Fibroblast of skin of abdomen (primary cell): ENCODE measurements at places on chromosomes 1 and 21.

DNA sequence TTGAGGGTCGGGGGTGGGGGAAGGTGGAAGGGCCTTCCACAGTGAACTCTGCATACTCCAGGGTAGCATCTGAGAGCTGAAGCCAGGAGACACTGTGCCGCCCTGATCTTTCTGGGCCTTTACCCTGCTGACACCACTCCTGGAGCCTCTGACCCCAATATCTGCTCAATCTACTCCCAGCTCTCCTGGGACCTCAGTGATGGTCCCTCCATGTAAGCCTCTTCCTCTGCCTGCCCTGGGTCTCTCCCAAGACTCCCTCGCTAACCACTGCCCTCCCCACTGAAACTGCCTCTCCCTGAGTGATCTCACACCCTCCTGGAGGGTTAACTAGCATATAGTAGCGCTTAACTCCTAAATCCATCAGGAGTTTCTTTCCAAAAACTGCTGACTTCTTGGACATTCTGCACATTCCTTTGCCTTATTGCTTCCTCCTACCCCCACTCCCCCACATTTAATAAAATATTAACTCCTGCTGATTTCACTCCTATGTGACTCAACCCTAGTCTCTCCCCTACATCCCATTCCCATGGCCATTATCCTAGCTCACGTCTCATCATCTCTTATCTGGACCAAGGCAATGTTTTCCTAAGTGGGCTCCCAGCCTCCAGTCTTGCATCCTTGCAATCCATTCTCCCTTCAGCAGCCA, 145.6 kb downstream of the HMGB4 start:
- peak; percentile 67 for DNase-seq

GRCh38 chr1:206555473-206555935, 48.2 kb downstream of the RASSF5 start:
- no peak for DNase-seq

DNA sequence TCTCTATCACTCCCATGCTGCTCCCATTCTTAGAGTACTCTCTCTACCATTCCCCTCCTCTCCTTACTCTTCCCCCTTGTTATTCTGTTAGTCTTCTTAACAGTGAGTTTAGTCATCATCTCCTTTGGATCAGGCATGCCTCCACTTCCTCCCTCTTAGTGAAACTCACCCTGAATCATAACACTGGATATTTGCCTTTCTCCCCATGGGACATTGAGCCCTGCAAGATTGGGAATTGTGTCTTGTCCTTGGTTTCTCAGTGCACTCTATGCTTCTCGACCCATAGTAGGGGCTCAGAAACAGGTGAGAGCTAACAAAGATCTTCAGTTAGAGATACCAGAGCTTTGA, 68.3 kb upstream of the GCLM start:
- peak; percentile 56 for DNase-seq

- DNase-seq: peak; percentile 56
Measured at GRCh38 chr1:170558731-170559130, 26.8 kb downstream of the GORAB start.

GRCh38 chr1:216805233-216805632, 82.0 kb upstream of the ESRRG start:
- no peak for DNase-seq

- DNase-seq: no peak
Measured at GRCh38 chr21:31103163-31103562, 64.9 kb upstream of the KRTAP19-8 start.

- peak; percentile 40 for DNase-seq
Measured at GRCh38 chr1:78387871-78388270, 102.9 kb upstream of the PTGFR start.

DNA sequence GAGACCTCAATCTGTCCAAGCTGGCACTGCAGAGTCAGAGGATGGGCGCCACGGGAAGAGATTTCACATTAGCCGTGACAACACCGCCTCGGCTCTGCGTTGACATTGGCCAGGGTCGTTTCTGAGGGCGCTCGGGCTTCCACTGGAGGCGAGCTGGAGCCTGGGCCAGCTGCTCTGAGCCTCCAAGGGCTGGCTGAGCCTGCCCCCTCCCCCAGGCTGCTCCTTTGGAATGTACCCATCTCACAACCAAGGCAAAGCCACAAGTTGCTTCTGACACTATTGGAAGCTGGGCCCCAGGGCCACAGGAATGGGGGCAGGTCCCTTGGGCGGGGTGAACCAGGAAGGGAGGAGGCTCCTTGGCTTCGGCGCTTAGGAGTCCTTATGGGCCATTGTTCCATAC, 12.7 kb downstream of the GPR3 start:
- DNase-seq: peak; percentile 89

GRCh38 chr1:43308635-43309404, 8.0 kb downstream of the TIE1 start:
- DNase-seq: no peak

DNA sequence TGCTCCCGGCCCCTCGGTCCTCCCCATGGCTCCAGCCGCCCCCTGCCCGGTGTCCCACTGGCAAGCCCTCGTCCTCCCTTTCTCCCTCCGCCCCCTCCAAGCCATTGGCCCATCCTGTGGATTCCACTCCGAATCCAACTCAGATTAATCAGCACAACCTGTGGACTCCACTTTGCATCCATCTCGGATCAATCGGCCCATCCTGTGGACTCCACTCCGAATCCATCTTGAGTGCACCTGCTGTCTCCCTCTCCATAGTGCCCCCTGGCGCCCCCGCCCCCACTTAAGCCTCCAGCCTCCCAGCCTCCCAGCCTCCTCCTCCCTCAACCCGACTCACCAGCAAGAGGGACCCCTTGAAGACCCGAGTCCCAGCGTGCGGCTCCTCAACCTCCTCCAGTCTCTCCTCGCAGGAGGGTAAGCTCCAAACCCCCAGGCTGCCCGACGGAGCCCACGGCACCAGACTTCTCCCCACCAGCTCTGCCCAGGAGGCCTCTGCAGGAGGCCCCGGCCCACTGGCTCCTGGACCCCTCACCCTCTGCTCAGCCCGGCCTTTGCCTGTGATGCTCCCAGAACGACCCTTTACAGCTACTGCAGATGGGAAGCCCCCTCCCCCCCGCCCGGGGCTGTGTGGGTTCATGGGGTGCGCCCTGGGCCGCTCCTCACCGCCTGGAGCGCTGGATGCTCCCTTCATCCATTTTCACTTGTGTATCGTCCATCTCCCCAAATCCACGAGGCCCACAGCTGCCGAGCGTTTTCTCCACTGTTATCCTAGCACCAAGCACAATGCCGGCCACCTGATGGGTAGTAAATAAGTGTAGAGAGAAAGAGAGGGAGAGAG, 40.6 kb upstream of the TSPEAR start:
- no peak for DNase-seq

DNA sequence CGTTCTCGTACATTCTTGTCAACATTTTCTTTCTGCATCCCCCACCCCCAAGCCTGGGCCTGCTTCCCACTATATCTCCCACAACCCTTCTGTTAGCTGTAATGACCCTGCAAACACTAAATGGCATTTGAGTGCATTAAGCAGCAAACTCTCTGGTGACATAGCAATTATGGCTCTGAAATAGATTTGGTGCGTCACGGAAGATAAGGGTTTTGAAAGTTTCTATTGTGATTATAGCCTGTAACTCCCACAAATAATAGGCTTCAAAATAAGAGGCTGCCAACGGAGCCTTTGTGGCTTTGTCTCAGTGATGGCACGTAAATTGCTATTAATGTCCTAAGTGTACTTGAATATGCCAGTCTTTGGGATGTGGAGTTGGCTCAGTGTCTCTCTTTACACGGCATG, 277.6 kb downstream of the PBX1 start:
- DNase-seq: no peak

DNA sequence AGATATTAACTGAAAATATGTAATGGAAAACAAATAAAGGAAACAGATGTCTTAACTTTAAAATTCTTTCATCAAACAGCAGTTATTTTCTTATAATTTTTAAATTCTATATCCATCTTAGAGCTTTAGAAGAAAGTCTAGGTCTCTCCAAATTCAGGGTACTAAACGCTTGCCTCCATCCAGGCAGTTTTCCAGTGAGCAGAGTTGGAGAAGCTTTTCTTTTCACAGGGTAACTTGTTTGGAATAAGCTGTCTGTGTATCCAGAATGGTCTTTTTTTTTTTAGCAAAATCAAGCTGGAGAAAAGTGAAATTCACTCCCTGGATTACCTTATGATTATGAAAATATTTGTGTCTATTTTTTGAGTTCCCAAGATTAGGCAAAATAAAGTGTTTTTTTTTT, 88.6 kb downstream of the DDAH1 start:
- DNase-seq: no peak

DNA sequence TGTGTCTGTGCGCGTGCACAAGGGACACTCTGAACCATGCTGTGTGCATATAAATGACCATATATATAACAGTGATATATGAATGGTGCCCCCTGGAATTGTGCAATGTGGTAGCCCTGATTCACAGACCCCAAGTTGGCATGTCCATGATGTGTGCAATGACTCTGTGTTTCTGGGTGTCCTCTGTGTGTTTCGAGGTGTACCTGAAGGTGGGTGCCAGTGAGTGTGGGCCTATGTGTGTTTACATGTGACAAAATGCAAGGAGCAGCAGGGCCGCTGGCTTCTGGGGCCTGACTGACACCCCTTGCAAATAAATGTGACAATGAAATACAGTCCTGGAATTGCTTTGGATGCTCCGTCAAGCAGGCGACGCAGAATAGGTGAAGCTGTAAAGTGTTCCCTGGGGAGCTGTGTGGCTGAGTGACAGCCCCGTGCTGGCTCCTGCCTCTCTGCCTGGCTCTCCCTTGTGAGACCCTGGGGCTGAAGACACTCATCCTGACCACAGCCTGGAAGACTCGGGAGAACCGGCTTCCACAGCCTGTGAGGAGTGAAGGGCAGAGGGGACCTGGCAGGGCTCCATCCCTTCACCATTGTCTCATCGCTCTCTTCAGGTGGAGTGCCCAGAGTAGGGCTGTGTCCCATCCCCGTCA, 38.2 kb upstream of the CSF3R start:
- no peak for DNase-seq

DNA sequence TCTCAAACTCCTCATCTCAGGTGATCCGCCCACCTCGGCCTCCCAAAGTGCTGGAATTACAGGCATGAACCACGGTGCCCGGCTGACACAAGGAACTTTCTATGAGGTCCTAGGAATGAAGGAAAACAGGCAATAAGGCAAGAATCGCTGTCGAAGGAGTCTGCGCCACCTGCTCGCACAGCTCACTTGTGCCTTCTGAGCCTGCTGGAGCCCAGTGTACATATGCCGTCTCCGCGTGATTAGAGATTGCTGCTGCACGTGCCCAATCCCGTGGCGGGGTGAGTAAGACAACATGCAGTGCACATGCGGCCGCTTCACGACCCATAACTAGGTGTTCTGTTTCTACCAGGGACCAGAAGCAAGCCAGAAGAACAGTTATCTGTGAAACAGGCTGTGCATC, 24.3 kb downstream of the H3-3A start:
- no peak for DNase-seq

DNA sequence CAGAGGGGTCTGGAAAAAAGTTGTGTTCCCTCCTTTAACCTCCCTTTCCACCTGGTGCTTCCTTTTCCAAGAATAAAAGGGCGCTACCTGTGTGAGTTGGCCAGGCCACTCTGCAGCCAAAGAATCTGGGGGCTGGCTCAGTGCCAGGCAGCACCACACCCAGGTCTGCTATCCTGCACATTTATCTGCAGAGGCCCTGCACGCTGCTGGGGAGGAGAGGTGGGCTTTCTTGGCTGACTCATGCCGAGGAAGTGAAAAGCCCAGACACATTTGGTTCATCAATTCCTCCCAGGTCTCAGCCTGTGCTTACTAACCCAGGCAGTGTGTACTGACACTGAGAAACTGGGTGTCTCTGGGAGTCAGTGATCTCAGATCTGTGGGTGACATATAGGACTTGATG, 79.8 kb upstream of the F3 start:
- DNase-seq: peak; percentile 54

GRCh38 chr1:11473491-11474034, 5.4 kb upstream of the DISP3 start:
- peak; percentile 12 for DNase-seq

GRCh38 chr1:30741239-30741894, 16.2 kb downstream of the LAPTM5 start:
- no peak for DNase-seq

DNA sequence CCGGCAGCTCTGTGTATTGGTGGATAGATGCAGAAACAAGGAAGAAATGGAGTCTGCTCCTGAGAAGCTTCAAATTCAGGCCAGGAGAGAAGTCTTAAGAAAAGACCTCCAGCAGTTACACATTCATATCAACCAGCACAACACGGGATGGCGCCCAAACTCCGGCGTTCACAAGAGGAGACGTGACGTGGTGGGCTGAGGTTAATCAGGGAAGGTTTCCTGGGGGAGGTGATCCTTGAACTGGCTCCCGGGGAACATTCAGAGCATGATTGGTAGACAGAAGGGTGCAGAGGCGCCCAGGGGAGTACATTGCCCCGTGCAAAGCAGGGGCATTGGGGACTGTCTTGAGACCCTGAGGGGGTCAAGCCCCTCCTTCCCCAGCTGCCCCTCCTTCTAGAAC, 27.7 kb upstream of the SPSB1 start:
- no peak for DNase-seq

DNA sequence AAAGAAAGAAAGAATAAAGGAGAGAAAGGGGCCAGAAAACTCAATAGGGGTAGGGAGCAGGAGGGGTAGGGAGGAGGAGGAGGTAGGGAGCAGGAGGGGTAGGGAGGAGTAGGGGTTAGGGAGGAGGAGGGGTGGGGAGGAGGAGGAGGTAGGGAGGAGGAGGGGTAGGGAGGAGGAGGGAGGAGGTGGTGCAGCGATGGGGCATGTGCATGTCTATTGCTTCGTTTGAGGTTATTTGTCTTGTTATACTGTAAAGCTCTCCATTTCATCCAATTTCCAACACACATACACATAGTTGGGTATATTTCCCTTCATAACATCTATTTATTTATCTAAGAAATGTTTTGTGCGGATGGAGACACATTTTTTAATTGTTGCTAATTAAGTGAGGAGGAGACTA, 19.7 kb downstream of the RGS1 start:
- no peak for DNase-seq

DNA sequence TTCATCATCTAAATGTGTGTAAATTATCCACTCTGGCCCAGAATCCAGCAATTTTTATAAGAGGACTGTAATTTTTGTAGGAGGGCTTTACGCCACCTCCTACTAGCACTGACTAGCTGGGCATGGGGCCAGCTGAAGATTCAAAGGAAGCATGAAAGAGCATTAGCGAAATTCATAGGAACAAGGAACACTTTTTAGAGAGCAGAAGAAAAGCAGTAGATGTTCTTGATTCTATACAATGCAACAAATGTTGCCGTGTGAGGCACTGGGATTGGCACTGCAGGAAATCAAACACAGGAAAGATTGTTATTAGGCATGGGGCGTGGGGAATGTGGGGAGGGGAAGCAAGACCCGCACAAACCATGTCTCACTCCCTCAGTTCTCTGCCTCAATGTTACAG, 58.4 kb upstream of the PARP1 start:
- DNase-seq: no peak

DNA sequence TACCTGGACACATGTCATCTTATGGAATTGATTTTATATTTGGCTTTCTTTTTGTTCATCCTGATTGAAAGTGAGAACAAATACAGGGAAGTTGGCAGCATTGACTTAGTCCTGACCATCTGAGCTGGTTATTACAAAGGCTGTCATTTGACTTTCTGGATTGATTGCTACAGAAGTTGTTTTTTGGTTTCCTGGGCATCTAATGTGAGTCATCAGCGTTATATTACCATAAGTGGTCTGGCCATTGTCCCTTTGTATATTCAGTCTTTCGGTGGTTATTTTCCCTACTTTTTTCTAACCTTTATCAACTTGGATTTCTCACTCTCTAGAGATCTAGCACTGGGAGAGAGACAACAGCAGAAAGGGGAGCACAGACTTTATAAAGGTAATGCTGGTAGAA, 1646.5 kb downstream of the MRPL39 start:
- DNase-seq: no peak

GRCh38 chr1:226882631-226883409, 12.4 kb downstream of the PSEN2 start:
- DNase-seq: peak; percentile 6

- DNase-seq: no peak
Measured at GRCh38 chr1:202624781-202625108, 85.5 kb downstream of the SYT2 start.
